ENCODE measurements at places on chromosomes 1 and 21.

GRCh38 chr1:202011994-202012393 is 1.6 kb downstream of the ELF3 start:
- no peak for DNase-seq

- DNase-seq: no peak
Measured at GRCh38 chr1:210817385-210818275, 316.3 kb downstream of the KCNH1 start.

GRCh38 chr1:201077736-201078135 is 34.5 kb downstream of the CACNA1S start:
- no peak for DNase-seq

GRCh38 chr21:41393876-41394465 is 32.1 kb upstream of the MX1 start:
- no peak for DNase-seq

DNA sequence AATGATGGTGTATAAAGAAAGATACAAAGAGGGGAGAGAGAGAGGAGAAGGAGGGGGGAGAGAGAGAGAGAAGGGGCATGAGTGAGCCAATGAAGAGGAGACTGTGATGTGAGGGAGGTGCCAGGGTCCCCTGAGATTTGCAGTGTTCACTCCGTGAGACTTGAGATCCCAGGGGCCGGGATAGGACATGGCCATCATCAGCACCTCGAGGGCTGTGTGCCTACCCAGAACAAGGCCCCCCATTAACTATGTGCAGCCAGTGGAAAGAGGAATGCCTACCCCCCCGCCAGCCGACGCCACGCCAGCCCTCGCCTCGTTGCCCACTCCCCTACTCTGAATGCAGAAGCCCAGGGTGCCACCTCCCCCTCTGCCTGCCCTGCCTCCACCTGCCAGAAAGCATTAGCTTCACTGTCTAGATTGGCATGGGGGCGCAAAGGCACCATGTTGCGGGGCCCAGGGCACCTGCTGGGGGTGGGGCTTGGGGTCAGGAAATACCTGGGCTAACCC is 14.8 kb downstream of the LGR6 start:
- no peak for DNase-seq

- DNase-seq: no peak
Measured at GRCh38 chr1:243793298-243793697, 56.7 kb downstream of the AKT3 start.
